ENCODE measurements at places on chromosomes 16 and 17.
A peak's percentile ranks its signal among the peaks of the same experiment; 100 is the strongest.

GRCh38 chr16:89727406-89728120 lies 6.2 kb downstream of the ZNF276 start:
- DNase-seq, result no peak

DNA sequence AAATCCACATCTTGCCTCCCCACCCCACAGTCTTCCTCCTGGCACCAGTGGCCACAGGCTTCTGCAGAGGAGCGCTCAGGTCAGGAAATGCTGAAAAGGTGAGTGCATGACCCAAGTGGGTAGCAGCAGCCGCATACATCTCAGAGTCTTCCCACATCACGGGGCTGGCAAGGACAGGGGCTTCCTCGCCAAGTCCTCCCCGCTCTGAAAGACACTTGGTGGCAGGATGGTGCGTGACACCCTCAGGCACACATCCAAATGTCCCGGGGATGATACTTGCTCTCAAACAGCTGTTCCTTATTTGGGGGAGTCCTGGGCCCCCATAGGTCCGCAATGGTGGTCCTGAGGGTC lies 8.8 kb upstream of the SLC16A5 start:
- no peak for DNase-seq

GRCh38 chr16:54317101-54317611 lies 30.6 kb upstream of the IRX3 start:
- DNase-seq, result no peak

DNA sequence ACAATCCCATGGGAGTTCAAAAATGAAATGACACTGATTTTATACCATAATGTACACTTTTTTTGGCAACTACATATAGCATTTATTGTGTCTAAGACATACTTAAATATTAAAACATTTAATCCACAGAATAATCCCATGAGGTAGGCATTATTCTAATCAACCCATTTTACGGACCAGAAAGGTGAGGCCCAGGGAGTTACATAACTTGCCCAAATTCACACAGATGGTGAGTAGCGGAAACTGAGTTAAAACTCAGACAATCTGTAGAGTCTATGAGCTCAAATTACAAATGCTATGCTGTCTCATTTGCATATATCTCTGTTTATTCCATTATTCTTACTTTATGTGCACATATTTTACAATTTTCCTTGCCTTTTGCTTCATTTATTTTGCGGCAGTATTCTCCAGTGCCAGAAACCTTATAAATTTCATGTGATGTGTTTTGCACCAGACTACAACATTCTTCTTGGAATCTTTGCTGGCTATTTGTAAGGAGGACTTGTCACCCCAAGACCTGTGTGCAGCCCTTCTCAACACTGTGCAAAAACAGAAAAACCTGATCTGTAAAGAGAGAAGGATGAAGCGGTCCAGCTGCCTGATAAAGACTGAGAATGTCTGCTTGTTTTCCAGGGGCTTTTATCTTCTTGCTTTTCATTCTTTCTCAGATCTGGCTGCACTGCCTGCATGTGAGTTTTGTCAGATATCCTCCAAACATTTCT lies 2.3 kb upstream of the ABCA9 start:
- no peak for DNase-seq

- DNase-seq, result no peak
These were observed 2.3 kb downstream of the CDYL2 start for GRCh38 chr16:80802138-80802537.

DNA sequence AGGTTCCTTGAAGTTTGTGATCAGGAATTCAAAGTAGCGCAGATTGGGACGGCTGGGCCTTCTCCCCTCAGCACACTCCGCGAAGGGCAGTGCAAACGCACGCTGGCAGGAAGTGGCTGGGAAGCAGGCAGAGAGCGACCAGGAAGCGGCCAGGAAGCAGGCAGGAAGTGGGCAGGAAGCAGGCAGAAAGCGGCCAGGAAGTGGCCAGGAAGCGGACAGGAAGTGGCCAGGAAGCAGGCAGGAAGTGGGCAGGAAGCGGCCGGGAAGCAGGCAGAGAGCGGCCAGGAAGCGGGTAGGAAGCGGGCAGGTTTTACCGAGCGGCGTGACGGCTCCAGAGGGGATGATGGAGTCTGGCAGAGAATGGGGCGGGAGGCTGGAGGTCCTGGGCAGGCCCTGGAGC lies 3.2 kb downstream of the DPEP1 start:
- DNase-seq, result no peak

- DNase-seq, result peak; percentile 91
These were observed 5.3 kb upstream of the CAVIN1 start for GRCh38 chr17:42428141-42428944.

DNA sequence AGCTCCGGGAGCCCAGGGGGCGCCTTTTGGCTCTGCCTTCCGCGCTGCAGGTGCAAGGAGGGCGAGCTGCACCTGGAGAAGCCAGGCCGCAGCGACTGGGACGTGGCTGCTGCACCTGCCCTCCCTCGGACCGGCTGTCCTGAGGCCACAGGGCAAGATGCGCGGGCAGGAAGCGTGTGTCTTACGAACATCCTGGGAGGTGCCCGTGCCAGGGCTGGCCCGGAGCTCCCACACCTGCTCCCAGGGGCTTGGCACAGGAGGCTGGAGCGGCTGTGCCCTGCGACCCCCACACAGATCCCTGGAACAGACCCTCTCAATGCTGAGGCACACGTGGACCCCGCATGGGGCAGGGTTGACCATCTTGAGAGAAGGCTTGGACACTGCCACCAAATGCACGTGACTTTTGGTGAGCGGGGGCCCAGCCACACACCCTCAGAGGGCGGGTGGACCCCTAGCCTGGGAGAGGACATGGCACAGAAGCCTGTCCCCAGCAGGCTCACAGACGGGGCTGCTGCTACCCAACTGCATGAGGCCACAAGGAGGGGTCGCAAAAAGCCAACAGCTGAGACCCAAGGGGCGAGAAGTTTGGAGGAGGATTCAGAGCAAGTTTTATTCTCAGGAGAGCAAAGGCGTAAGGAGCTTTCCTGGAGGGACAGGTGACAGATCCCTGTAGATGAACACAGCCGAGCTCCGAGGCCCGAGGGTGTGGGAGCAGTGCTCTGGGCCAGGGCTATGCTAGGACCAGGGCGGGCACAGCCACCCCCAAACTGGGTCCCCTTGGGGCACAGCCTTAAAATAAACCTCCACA lies 11.4 kb downstream of the NDUFAF8 start:
- no peak for DNase-seq

GRCh38 chr16:2529961-2530628 lies 1.1 kb downstream of the CEMP1 start:
- DNase-seq, result no peak

Data from AG04450 (cell line).